Transverse colon (tissue), 4 donors: ENCODE measurements at places on chromosomes 5 and 9.

GRCh38 chr5:127369796-127370195 lies 79.2 kb downstream of the MEGF10 start:
- no peak overlapping the region for H3K4me3 ChIP-seq
- no peaks in the 10 kb centered on the region for H3K4me1 ChIP-seq
- no peaks in the 10 kb centered on the region for H3K27me3 ChIP-seq
- no peak for DNase-seq
- H3K27ac ChIP-seq: no peak overlapping the region

DNA sequence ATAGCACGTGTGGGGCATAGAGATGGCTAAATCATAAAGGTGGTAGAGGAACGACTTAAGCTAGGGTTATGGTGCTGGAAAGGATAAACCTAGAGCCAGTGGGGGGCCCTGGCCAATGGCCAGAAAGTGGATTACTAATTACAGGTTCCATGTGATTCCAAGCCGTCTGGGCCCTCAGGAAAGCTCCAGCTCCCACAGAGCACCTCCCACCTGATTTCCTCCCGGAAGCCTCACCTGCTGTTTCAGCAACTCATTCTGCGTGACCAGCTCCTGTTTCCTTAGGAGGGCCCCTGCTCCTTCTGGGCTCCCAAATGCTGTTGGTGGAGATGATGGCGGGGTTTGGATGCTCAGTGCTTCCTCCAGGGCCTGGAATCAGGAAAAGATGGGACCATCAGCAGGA lies 16.2 kb downstream of the GPX3 start:
- no peaks in the 10 kb centered on the region for H3K36me3 ChIP-seq
- no peaks in the 10 kb centered on the region for H3K27me3 ChIP-seq
- H3K27ac ChIP-seq: no peak overlapping the region
- DNase-seq: no peak
- no peak overlapping the region for H3K4me3 ChIP-seq

- no peak overlapping the region for H3K27ac ChIP-seq
- DNase-seq: no peak
- H3K4me1 ChIP-seq: no peaks in the 10 kb centered on the region
- no peaks in the 10 kb centered on the region for H3K36me3 ChIP-seq
- H3K27me3 ChIP-seq: peaks cover 4% of the 10 kb centered on the region
Observed at GRCh38 chr5:10585518-10585915, 21.6 kb downstream of the ANKRD33B start.

DNA sequence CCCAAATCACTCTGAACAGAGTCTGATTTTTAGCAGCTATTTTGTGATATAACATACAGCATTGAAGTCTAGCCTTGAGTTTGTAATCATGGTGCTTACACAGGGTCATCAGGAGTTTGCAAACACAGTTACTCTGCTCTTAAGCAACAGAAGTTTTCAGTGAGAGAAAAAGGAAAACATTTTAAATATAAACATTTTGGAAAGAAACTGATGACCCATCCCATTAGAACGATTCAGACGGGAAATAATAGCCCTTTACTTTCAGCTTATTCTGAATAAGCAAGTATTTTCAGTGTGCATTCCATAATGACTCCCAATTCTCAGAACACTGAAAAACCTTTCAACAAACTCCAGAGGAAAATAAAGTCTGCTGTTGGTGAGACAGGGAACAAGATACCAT lies 46.7 kb upstream of the TMC1 start:
- H3K4me1 ChIP-seq: peaks cover 19% of the 10 kb centered on the region
- no peaks in the 10 kb centered on the region for H3K36me3 ChIP-seq
- H3K27ac ChIP-seq: peak overlapping the region; percentile 60
- DNase-seq: no peak
- H3K4me3 ChIP-seq: no peak overlapping the region

DNA sequence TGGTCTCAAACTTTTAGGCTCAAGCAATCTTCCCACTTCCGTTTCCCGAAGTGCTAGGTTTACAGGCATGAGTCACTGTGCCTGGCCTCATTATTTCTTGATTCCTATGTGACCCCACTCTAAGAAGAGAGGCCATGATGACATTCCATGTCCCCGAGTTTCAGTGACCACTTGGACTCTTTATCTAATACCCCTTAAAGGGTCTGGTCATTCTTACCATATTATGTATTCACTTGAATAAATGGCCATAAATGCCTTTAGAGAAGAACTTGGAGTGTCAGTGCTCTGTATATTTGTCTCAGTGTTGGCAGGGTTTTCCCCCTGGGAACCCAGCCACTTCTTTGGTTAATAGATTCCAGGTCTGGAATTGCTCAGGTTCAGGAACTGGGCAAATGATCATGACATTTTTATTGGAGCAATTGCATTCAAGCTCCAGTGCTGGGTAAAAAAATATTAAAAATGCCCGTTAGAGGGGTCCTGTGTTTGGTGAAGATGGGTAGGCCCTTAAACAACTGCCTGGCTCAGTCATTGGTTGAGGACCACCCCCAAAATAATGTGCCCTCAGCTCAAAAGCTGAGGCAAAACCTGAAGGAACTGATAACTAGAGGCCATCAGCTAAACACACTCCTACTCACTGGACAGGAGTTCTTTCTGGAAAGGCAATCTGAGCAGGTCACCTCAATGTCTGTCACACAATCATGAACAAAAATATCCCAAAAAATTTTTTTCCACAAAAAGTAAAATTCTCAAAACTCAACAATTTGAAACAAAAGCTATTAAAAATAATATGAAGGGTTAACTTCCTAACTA lies 186.6 kb upstream of the ZNF608 start:
- H3K27me3 ChIP-seq: no peaks in the 10 kb centered on the region
- H3K36me3 ChIP-seq: no peaks in the 10 kb centered on the region
- no peak overlapping the region for H3K4me3 ChIP-seq

DNA sequence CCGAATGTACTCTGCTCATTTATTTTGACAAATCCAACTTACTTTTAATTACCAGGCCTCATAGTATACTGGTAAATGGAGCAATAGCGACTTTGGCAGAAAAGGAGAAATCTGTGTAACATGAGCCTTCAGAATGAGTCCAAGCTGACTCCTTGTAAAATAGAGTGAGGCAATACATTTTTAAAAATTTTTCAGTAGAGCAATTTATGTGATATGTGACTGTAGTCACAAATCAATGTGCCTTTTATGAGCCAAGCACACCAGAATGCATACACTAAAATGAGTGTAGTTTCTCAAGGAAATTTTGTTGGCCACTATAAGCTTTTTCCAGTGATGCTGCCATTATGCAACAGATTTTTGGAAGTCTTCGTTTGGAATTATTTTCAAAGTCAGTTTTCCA lies 73.8 kb downstream of the SNCAIP start:
- H3K36me3 ChIP-seq: no peaks in the 10 kb centered on the region
- H3K27me3 ChIP-seq: no peaks in the 10 kb centered on the region
- no peaks in the 10 kb centered on the region for H3K4me1 ChIP-seq
- DNase-seq: no peak
- H3K4me3 ChIP-seq: no peak overlapping the region

DNA sequence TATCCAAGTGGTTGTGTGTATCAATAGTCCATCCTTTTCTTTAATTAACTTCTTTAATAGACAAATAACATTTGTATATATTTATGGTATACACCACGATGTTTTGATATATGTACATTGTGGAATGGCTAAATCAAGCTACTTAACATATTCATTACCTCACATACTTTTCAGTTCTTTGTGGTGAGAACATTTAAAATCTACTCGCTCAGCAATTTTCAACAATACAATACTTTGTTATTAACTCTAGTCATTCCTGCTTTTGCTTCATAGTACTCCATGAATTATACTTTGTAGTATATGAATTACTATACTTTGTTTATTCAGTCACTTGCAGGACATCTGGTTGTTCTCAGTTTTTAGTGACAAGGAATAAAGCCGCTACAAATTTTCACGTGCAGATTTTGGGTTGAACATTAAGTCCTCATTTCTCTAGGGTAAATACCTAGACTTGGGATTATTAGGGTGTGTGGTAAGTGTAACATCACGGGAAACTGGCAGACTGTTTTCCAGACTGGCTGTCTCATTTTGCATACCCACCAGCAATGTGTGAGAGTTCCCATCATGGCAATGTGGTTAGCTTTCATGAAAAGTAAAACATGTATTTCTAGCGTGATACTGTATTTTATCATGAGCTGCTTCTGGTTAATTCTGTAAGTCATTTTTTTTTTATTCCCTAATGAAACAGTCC lies 354.4 kb upstream of the WWC1 start:
- H3K36me3 ChIP-seq: no peaks in the 10 kb centered on the region
- H3K27ac ChIP-seq: no peak overlapping the region
- no peak for DNase-seq

DNA sequence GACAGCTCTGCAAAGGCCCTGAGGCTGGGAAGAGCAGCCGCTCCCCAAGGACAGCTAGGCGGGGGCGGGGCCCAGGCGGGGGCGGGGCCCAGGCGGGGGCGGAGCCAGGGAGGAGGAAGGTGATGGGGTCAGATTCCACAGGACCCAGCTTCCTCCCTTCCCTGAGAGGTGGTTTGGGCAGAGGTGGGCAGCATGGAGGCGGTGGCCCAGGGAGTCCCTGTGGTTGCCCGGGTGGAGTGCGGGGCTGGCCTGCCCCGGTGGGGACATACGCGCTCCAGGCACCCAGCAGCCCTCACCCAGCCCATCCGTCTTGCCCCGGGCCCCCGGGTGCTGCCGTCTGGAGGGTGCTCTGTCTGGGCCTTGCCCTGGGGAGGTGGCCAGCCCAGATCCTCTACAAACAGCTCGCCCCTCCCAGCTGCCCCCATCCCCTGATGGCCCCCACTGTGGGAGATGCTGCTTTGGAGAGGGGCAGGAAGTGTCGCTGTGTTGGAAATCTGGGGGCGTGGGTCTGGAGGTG lies 11.0 kb upstream of the RNU6ATAC start:
- H3K4me1 ChIP-seq: no peaks in the 10 kb centered on the region
- no peaks in the 10 kb centered on the region for H3K36me3 ChIP-seq
- peak; percentile 41 for DNase-seq

GRCh38 chr9:12614488-12614887 lies 78.7 kb upstream of the TYRP1 start:
- no peaks in the 10 kb centered on the region for H3K27me3 ChIP-seq
- no peak for DNase-seq
- H3K27ac ChIP-seq: no peak overlapping the region
- H3K4me3 ChIP-seq: no peak overlapping the region
- no peaks in the 10 kb centered on the region for H3K4me1 ChIP-seq

DNA sequence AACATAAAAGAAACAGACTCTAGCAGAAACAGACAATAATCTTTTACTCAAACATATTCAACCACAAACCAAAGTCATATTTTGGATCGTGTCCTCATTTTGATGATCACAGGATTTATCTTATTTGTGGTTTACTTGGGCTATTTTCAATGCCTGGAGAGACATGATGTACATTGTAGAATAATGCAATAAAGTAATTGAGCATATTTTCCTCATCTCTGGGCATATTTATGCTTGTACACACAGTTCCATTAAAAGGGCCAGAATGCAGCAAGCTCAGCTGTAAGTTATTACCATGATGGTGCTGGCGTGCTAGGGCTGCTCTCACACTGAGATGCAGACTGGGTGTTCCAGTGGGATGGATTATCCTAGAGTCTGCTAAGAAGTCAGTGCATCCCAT lies 456.7 kb downstream of the TLE4 start:
- no peak overlapping the region for H3K4me3 ChIP-seq
- no peaks in the 10 kb centered on the region for H3K27me3 ChIP-seq
- no peak for DNase-seq
- H3K36me3 ChIP-seq: no peaks in the 10 kb centered on the region
- H3K27ac ChIP-seq: no peak overlapping the region
- H3K4me1 ChIP-seq: no peaks in the 10 kb centered on the region

DNA sequence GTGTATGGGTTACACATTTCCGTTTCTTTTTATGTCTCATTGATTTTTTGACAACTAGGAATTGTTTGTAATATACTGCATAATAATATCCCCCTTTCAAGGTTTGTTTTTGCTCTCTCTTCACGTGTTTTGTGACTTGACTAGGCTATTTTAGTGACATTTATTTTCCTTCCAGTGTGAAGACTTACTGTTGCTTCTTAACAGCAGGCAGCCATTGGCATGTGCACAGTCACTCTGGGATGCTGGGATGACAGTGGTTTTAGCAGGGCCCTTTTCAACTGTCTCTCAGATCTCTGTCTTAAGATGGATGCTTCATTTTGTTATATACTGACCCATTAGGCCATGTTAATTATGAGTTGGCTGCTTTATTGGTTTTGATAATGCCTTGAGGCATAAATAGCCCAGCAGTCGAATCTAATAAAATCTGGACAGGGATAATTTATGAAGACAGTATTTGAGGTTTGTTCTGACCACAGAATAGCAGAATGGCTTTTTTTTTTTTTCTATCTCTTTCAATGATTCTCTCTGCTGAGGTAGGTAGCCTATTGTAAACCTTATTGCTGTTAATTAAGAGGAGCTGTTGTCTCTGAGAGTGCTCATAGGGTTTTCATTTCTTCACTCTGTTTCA lies 536.0 kb downstream of the GABRG2 start:
- H3K27ac ChIP-seq: no peak overlapping the region
- H3K4me1 ChIP-seq: no peaks in the 10 kb centered on the region
- no peaks in the 10 kb centered on the region for H3K27me3 ChIP-seq

DNA sequence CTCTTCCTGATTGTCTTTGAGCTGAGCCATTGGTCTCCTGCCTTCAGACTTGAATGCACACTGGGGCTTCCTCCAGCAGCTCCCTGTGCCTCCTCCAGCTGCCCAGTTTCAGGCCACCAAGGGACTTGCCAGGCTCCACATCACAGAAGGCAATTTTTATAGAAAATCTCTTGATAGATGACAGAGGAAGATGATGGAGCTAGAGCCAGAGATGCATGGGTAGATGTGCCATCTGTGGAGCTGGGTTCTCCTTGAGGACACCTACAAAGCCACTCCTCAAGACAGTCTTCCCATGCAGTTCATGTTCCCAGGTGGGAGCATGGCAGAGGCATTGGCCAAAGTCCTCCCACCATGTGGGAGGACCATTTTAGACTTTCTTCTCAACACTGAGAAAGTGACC lies 239.6 kb upstream of the IRX1 start:
- no peaks in the 10 kb centered on the region for H3K4me1 ChIP-seq
- no peak overlapping the region for H3K4me3 ChIP-seq
- no peaks in the 10 kb centered on the region for H3K27me3 ChIP-seq
- no peaks in the 10 kb centered on the region for H3K36me3 ChIP-seq

DNA sequence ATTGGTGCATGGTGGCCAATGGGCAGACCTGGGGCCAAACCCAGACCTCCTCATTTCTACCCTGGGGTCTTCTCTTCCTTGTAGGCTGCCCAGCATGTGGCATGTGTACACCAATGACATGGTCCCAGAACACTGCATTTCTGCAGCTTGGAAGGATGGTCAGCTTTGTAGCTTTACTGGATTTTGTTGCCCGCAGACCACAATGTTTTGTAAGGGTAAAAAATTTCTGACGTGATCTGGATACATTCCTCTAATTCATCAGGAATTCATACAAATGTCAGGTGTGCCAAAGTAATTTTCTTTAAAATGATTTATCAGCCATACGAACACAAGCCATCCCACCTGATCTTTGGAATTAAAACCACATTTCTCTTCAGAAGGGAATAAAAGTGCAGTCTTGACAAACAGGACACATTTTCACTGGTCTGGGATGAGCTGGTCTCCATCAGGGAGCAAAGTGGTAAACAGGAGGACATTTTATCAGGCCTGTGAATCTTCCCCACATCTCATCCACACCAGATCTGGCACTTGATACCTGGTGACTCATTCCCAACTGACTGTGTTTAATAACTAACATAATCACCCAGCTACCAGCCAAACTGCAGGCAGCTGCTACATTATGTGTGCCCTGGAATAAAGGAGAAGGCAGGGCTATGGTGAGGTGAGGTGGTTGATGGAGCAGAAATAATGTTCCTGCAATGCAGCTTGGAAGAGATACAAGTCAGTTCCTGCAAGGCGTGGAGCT lies 103.9 kb downstream of the SPOCK1 start:
- no peak for DNase-seq
- H3K27ac ChIP-seq: peak overlapping the region; percentile 35
- no peaks in the 10 kb centered on the region for H3K36me3 ChIP-seq
- no peak overlapping the region for H3K4me3 ChIP-seq
- no peaks in the 10 kb centered on the region for H3K4me1 ChIP-seq
